ENCODE measurements at places on chromosomes 2 and 18. TPM values are rescaled to one million over a fixed set of nuclear protein-coding genes. Genes with fewer than 3 reads are reported as not detected.

- DNase-seq = no peak
Measured at GRCh38 chr2:215358312-215358845, 46.5 kb downstream of the ATIC start.

GRCh38 chr2:233705911-233706506 is 6.7 kb upstream of the UGT1A5 start:
- DNase-seq = no peak

GRCh38 chr2:184113696-184114403 is 484.5 kb upstream of the ZNF804A start:
- DNase-seq = no peak

DNA sequence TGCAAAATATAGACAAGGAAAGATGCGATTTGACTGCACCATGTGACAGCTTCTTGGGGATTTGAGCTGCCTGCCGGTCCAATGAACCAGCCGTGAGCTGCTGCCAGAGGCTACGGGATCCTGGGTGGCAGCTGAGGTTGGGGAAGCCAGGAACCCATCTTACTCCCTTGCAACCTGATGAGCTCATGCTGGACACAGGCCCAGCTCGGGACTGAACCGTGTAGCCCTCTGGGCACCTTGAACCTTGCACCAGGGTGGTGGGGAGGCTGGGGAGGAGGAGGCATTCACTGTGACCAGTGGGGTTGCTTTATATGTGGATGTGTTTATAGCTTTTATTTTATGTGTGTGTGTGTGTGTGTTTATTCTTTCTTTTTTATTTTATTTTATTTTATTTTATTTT is 9.1 kb downstream of the ALPI start:
- DNase-seq = no peak

The ERBB4 gene
- total RNA-seq = not detected

The BOD1L2 gene
- total RNA-seq = not detected
